Jurkat, Clone E6-1 (cell line): ENCODE measurements at places on chromosomes 16 and 17.

- DNase-seq = no peak
Observed at GRCh38 chr17:54237911-54238515, 415.3 kb downstream of the KIF2B start.

DNA sequence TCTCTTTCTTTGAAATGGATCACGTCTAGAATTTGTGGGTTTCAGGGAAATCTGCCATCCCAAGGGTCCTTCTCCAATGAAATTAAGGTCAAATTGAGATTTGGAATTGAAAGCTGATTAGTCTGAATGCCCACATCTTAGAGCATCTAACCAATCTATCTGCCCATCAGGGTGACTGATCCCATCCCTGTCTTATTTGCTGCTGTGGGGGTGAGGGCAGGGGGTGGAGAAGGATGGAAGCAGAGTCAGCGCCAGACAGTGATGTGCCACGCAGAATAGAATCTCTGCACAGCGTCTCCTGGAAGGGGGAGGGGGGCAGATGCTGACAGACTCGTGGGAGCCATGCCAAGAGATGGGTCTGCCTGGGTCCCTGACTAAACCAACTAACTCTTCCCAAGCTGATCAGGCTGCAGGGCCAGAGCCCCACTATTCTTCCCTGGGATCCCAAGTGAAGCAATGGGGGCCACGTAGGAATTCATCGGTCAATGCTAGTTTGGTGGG lies 32.1 kb downstream of the CDK5RAP3 start:
- no peak for DNase-seq

DNA sequence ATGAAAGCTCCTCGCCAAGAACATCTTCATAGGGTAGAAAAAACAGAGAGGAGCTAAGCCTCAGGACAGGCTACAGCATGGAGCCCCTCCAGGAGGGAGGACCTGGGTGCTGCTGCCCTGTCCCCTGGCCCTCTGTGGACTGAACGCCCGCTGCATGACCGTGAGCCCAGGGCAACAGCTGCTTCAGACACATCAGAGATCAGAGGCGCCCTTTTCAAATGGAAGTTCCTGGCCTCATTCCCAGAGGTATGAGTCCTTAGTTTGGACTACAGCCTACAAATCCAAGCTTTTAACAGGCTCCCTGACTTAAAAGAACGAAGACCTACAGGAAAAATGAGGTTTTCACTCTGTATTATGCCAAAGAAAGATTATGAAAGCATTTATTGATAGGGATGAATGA lies 48.5 kb downstream of the ZNF18 start:
- no peak for DNase-seq

DNA sequence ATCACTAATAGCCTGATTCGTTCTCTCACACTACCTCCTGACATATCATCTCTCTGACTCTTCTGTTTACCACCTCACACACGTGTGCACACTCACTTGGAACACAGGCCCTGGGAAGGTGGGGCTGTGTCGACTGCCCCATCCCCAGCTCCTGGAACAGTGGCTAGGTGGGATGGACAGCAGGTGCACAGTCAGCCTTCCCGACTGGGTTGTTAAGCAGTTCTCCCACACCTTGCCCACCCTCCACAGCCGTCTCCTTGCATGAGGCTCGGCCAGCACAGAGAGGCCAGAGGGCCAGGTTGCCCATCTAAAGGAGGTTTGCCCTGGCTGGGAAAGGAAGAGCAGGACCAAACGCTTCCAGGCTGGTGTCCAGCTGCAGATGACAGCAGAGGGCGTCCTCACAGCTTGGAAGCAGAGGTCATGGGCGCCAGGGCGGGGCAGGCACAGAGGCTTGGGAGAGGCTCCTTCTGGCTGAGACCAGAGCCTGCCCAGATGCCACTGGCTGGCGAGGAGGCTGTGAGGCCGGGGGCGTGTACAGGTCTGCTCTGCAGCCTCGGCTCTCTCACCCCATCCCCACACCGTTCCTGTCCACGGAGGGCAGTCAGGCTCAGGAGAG lies 92.8 kb downstream of the AMFR start:
- no peak for DNase-seq

DNA sequence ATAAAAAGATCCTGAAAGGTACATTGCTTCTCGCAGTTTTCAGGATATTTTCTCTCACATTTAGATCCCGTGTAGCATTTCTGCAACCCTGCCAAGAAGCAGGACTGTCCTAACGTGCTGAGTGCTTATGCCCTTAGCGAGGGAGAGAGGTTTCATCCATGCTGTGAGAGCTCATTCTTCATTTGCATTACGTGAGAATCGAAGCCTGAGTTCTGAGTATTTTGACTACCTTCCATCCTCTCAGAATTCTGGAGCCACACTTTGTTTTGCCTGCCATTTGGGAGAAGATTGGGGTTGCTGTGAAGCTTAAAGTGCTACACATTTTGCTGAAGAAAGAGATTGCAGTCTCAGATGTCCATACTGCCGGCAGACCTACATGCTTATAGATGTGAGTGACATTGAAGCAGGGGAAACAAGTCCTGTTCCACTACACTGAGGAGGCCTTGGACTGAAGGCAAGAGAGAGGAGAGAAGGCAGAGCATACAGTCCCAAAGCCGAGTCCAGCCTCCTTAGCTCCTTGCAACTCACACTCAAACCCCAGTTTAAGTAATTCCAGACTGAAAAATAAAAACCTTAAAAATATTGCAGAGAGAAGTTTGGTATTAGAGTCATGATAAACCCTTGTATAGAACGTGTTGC lies 183.0 kb downstream of the PRKCA start:
- DNase-seq = no peak
